ENCODE measurements at places on chromosomes 5 and 9. TPM values are rescaled to one million over a fixed set of nuclear protein-coding genes. Genes with fewer than 3 reads are reported as not detected.

PRSS3 gene
- 16.4 TPM for total RNA-seq

AGTPBP1 gene
- total RNA-seq, result 9.0 TPM

CDX1 gene
- 0.18 TPM for total RNA-seq

FAM153A gene
- not detected for total RNA-seq

SCGB3A2 gene
- not detected for total RNA-seq

PCDHAC2 gene
- not detected for total RNA-seq

ARL14EPL gene
- not detected for total RNA-seq

- H3K27ac ChIP-seq, result 0 out of 2 replicates have a peak overlapping the region, but pooled peaks have one; percentile 46
- H3K4me3 ChIP-seq, result no peak overlapping the region
- no peaks in the 10 kb centered on the region for H3K27me3 ChIP-seq
- peak; percentile 85 for DNase-seq
These were observed 73.3 kb downstream of the FCHO2 start for GRCh38 chr5:73028991-73029595.

- H3K4me3 ChIP-seq, result no peak overlapping the region
- no peak for DNase-seq
- H3K27ac ChIP-seq, result no peak overlapping the region
- H3K27me3 ChIP-seq, result no peaks in the 10 kb centered on the region
These were observed 121.5 kb downstream of the SV2C start for GRCh38 chr5:76204713-76205112.

DNA sequence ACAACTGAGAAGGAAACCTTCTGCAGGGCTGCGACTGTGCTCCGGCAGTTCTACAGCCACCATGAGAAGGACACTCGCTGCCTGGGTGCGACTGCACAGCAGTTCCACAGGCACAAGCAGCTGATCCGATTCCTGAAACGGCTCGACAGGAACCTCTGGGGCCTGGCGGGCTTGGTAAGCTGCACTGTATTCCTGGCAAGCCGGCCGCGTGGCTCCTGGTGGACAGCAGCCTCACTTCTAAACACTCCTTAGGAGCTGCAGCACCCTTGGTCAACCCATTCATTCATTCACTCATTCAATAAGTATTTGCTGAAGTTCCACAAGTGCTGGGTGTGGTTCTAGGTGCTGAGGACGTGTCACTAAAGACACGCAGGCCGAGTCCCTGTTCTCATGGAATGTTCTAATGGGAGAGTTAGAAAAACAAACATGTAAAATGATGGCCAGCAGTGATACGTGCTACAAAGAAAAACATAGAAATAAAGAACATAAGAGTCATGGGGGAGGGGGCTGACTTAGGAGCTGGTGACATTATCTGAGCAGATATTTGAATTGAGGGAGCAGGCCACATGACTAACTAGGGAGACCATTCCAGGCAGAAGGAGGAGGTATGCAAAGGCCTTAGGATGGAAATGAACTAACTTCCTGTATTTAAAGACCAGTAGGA lies 6.1 kb downstream of the IL4 start:
- no peak overlapping the region for H3K27ac ChIP-seq
- no peak for DNase-seq
- H3K4me1 ChIP-seq, result peaks cover 11% of the 10 kb centered on the region
- no peaks in the 10 kb centered on the region for H3K27me3 ChIP-seq
- H3K4me3 ChIP-seq, result no peak overlapping the region

DNA sequence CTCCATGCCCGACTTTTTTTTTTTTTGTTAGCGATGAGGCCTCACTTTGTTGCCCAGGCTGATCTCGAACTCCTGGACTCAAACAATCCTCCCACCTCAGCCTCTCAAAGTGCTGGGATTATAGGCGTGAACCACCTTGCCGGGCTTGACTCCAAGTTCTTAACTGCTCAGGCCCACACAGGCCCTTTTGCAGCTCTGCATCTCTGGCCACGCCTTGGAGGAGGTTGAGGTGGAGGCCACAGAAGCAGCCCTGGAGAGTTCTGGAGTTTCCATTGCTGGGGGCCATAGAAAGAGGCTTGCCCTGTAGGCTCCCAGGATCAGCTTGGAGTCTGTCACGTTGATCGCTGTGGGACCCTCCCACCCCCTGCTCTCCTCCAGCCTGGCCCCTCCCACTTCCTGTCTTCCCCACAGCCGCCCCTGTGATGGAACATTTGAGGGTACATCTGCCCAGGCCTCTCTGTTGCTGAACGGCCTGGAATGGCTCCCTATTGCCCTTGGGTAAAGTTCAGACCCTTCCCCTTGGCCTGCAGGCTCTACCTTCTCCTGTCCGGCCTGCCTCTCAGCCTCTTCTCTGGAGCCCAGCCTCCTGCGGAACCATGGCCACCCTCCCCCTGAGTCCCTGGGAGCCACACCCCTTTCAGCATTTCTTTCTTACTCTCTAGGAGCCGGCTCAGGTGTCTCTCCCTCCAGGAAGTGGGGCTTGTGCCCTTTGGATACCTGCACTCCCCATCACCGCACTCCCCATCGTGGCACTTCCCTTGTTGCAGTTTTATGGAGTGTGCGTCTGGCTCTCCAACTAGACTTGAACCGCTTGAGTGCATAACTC lies 30.4 kb upstream of the IER5L start:
- H3K4me1 ChIP-seq, result no peaks in the 10 kb centered on the region
- H3K27me3 ChIP-seq, result peaks cover 2% of the 10 kb centered on the region
- H3K27ac ChIP-seq, result no peak overlapping the region
- no peak overlapping the region for H3K4me3 ChIP-seq
- H3K36me3 ChIP-seq, result no peaks in the 10 kb centered on the region
- no peak for DNase-seq

DNA sequence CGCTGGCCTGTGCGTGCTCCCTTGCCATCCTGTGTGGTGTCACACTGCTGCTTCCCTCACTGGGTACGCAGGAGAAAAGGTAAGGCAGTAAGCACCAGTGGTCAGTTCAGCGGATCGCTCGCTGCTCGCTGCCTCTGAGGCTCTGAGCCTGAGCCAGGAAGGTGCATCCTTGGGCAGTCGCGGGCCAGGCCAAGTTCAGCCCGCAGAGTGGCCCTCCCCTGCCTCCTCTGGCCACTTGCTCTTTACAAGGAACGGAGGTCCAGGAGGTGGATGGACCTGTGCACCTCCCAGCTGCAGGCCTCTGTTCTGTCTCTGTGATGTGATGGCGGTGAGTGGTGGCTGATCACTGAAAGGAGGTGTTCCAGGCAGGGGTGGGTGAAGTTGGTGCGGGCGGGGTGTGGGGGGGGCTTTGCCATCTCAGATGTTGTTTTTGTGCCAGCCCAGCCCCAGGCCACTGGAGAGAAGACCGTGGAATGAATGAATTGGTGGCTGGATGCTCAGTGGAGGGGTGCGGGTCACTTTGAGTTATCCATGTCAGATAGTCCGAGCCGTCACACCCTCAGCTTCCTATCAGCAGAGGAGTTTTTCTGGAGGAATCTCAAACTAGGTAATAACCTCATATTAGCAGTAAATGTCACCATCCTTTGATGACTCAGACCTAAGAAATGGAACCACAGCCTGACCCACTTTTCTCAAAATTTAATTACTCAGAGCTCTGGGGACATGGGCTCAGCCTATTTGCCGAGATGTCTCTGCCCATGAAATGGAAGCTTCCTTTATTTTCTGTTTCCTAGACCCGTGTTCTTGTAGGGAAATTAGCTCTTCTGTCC lies 7.3 kb downstream of the COL5A1 start:
- no peaks in the 10 kb centered on the region for H3K27me3 ChIP-seq
- H3K4me1 ChIP-seq, result peaks cover 38% of the 10 kb centered on the region
- peaks cover 48% of the 10 kb centered on the region for H3K36me3 ChIP-seq
- DNase-seq, result peak; percentile 56
- H3K27ac ChIP-seq, result peak overlapping the region; percentile 14
- no peak overlapping the region for H3K4me3 ChIP-seq

- H3K27ac ChIP-seq, result no peak overlapping the region
- no peak overlapping the region for H3K4me3 ChIP-seq
- H3K27me3 ChIP-seq, result no peaks in the 10 kb centered on the region
- DNase-seq, result no peak
- H3K36me3 ChIP-seq, result no peaks in the 10 kb centered on the region
These were observed 143.3 kb downstream of the GABBR2 start for GRCh38 chr9:98565152-98566135.

DNA sequence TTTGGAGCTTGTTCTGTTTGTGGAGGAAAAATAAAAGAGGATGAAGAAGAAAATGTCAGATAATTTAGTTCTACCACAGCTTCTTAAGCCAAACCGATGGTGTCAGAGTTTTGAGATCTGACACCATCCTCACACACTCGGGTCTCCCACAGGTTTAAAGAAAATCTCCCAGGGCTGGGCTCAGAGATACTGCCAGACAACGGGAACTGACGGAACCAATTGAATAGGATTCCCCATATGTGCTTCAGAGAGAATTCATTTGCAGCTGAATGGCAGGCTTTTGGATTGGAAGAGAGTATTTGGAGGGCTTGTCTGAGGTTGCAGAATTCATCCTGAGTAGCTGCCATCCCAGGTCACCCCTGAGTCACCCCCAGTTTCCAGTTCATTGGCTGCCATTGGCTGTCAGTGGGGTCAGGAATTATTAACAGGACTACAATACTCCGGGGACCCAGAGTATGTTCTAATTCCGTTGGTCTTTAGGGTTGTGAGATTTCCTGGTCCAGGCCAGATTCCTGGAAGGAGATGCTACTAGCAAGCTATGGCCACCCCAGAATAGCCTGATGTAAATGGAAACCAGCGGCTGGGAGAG lies 131.3 kb downstream of the PDZD2 start:
- peaks cover 16% of the 10 kb centered on the region for H3K27me3 ChIP-seq
- H3K4me1 ChIP-seq, result no peaks in the 10 kb centered on the region
- no peak for DNase-seq
- H3K4me3 ChIP-seq, result no peak overlapping the region
- no peaks in the 10 kb centered on the region for H3K36me3 ChIP-seq

GRCh38 chr5:157555037-157555640 lies 20.4 kb downstream of the ADAM19 start:
- H3K4me3 ChIP-seq, result no peak overlapping the region
- H3K27ac ChIP-seq, result no peak overlapping the region
- no peaks in the 10 kb centered on the region for H3K27me3 ChIP-seq
- DNase-seq, result no peak

- no peak for DNase-seq
- H3K4me3 ChIP-seq, result no peak overlapping the region
- no peaks in the 10 kb centered on the region for H3K36me3 ChIP-seq
- no peaks in the 10 kb centered on the region for H3K27me3 ChIP-seq
- no peak overlapping the region for H3K27ac ChIP-seq
These were observed 101.9 kb upstream of the PARP8 start for GRCh38 chr5:50564558-50564957.

DNA sequence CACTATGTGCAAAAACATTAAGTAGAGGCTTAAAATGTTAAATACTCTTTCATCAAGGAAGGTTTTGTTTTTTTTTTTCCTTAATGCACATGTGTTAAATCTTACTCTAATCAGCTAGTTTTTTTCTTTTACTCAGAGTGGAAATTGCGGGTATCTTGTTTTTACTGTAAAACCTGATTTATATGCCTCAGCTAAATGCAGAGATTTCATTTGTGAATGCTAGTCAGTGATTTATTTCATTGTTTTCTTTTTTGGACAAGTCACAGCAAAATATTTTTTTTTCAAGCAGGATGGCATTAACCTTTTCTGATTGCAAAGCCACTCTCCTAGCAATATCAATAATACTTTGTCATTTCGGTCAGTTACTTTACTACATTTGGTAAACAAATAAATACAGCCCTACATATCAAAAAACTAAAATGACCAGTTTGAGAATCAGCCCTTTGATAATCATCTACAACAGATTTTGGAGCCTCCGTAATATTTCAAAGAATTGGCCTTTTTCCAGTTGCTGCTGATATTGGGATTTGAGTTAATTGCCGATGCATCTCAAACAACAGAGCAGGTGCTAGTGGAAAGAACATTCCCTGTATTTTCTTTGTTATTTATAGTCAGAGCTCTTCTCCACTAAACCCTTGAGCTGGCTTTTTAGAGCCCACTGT lies 579.2 kb upstream of the ZNF608 start:
- H3K27ac ChIP-seq, result no peak overlapping the region
- H3K27me3 ChIP-seq, result no peaks in the 10 kb centered on the region
- H3K4me1 ChIP-seq, result peaks cover 2% of the 10 kb centered on the region
- no peak for DNase-seq
- no peak overlapping the region for H3K4me3 ChIP-seq

DNA sequence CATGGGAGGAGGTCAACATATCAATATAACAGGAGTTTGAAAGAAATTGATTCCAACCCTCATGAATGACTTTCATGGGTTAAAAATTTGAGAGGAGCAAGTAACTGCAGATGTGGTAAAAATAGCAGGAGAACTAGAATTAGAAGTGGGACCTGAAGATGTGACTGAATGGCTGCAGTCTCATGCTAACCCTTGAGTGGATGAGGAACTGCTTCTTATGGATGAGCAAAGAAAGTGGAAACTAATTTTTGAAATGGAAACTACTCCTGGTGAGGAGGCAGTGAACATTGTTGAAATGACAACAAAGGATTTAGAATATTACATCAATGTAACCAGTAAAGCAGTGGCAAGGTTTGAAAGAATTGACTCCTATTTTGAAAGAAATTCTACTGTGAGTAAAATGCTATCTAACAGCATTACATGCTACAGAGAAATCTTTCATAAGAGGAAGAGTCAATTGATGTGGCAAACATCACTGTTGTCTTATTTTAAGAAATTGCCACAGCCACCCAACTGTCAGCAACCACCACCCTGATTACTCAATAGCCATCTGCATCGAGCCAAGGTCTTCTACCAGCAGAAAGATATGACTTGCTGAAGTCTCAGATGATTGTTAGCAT lies 1683.2 kb downstream of the MAT2B start:
- no peaks in the 10 kb centered on the region for H3K27me3 ChIP-seq
- no peak overlapping the region for H3K27ac ChIP-seq

DNA sequence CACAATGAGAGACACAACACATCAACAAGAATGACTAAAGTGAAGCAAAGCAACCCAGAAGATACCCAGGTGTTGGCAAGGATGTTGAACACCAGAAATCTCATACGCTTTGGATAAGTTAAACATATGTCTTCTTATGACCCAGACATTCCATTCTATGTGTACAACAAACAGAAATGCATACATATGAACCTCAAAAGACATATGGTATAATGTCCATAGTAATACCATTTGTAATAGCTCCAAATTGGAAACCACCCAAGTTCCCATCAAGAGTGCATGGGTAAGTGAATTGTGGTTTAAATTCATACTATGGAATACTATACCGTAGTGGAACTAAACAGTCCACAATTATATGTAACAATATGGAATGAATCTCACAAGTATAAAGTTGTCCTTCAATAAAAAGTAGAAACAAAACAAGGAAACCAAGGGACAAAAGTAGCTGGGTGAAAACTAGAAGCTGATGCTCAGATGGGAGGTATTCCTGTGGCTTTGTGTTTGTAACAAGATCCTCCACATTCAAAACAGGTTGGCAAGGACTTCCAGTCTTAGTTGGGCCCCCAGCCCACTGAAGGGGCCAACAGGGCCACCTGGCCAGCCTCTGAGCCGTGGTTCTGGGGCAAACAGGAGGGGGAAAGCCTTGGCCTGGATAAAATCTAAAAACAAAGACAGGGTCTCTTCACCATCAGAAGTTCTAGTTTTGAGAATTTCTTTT lies 171.8 kb upstream of the PITX1 start:
- H3K36me3 ChIP-seq, result no peaks in the 10 kb centered on the region
- H3K27ac ChIP-seq, result no peak overlapping the region
- H3K27me3 ChIP-seq, result no peaks in the 10 kb centered on the region
- peak; percentile 87 for DNase-seq
- peaks cover 29% of the 10 kb centered on the region for H3K4me1 ChIP-seq
- no peak overlapping the region for H3K4me3 ChIP-seq

- no peak overlapping the region for H3K4me3 ChIP-seq
- H3K27me3 ChIP-seq, result no peaks in the 10 kb centered on the region
- DNase-seq, result no peak
These were observed 555 bp upstream of the PCDHGC4 start for GRCh38 chr5:141484310-141484640.
